ENCODE measurements at places on chromosomes 5 and 9. TPM values are rescaled to one million over a fixed set of nuclear protein-coding genes. Genes with fewer than 3 reads are reported as not detected.
A peak's percentile ranks its signal among the peaks of the same experiment; 100 is the strongest.

The PCDHGA8 gene
- total RNA-seq = not detected

GRCh38 chr5:100828071-100828897, 74.8 kb downstream of the ST8SIA4 start:
- no peaks in the 10 kb centered on the region for H3K36me3 ChIP-seq
- no peak overlapping the region for H3K27ac ChIP-seq
- no peak for DNase-seq
- H3K4me1 ChIP-seq = 0 out of 2 replicates have a peak, but pooled peaks cover 8% of the 10 kb centered on the region
- no peaks in the 10 kb centered on the region for H3K27me3 ChIP-seq

DNA sequence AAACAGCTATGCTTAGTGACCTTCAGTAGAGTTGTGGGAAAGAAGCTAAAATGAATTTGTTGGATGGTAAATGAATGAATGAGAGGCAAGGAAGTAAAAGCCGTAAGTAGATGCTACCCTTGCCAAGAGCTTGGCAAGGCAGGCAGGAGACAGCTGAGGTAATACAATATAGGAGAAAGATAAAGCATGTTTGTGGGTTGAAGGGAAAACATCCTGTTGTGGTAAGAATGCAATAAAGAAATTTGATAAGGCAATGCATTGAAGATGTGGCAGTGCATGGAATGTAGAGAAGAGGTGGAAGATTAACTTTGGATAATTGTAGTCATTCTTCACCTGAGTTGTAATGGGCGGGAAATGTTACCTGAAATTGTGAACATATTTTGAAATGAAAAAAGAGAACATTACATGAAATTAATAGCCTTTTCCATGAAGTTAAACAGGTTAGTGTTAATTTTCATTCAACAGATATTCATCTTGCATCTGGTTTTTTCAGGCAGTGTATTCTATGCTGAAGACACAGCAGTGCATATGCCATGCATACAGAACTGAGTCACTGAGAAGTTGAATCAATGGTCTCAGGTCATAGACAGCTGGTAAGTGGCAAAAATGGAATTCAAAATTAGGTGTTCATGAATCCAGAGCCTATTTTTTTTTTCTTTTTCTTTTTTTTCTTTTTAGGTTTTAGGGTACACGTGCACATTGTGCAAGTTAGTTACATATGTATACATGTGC, 43.4 kb upstream of the SPINK5 start:
- DNase-seq = no peak
- no peaks in the 10 kb centered on the region for H3K36me3 ChIP-seq
- H3K27ac ChIP-seq = no peak overlapping the region
- no peak overlapping the region for H3K4me3 ChIP-seq
- 0 out of 2 replicates have a peak, but pooled peaks cover 10% of the 10 kb centered on the region for H3K4me1 ChIP-seq

DNA sequence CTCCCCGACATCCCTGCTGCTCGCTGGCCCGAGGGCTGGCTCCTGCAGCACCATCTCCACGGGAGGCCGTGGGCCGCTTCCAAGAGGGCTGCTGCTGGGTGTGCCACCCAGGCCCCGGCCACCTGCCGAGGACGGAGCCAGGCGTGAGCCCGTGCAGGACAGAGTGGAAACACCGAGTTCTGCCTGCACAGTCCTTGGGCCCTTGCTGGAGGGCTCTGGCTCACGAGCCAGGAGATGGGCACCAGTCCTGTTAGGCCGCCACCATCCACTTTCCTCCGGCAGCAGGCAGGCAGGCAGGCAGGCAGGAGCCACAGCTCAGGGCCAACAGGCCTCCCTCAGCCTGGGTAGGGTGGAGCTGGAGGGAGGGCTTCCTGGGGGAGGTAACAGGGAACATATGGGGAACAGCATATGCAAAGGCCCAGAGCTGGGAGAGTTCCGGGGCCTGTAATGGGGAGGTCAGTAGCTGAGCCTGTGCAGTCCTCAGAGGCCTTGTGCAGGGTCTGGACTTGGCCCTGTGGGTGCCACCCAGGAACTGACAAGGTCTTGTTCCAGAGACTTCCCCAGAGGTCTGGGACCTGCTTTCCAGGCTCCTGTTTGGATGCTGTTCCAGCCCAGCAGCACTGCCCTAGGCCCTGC, 31.9 kb downstream of the RXRA start:
- H3K36me3 ChIP-seq = no peaks in the 10 kb centered on the region
- peak overlapping the region; percentile 87 for H3K27ac ChIP-seq
- no peaks in the 10 kb centered on the region for H3K27me3 ChIP-seq
- peak overlapping the region; percentile 39 for H3K4me3 ChIP-seq
- DNase-seq = no peak
- peaks cover 82% of the 10 kb centered on the region for H3K4me1 ChIP-seq

All from PC-9 (cell line).